GM23248 (cell line): ENCODE measurements at places on chromosomes 2 and 18.
A peak's percentile ranks its signal among the peaks of the same experiment; 100 is the strongest.

GRCh38 chr2:157431176-157431575 is 12.7 kb downstream of the CYTIP start:
- H3K4me3 ChIP-seq: no peak overlapping the region
- H3K27ac ChIP-seq: no peak overlapping the region
- DNase-seq: no peak
- 0 out of 2 replicates have a peak, but pooled peaks cover 9% of the 10 kb centered on the region for H3K27me3 ChIP-seq

DNA sequence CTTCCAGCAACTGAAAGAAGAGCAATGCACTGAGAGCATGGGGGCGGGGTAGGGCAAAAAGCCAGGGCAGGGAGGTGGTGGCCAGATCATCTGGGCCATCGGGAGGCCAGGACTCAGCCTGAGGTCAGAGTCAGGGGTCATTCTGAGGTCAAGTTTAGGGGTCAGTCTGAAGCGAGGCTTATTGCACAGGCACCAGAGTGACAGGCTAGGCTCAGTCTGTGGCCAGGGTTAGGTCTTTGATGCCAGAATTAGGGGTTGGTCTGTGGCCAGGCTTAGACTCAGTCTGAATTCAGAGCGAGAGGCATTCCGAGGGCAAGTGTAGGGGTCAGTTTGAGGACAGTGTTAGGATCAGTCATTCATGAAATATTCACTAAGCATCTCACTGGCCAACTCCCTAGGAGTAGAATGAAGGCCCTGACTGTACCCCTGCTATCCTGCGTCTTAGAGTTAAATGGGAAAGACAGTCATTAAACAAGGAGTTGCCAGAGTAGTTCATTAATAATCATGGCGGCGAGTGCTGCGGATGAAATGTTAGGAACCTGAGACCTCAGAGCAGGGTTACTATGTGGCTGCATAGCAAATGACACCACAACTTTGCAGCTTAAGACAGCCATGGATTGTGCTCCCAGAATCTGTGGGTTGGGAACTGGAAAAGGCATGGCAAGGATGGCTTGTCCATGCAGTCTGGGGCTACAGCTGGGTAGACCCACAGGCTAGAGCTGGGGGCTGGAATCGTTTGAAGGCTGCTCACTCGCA is 198.7 kb downstream of the CYP26B1 start:
- H3K36me3 ChIP-seq: no peaks in the 10 kb centered on the region
- peak; percentile 92 for DNase-seq

DNA sequence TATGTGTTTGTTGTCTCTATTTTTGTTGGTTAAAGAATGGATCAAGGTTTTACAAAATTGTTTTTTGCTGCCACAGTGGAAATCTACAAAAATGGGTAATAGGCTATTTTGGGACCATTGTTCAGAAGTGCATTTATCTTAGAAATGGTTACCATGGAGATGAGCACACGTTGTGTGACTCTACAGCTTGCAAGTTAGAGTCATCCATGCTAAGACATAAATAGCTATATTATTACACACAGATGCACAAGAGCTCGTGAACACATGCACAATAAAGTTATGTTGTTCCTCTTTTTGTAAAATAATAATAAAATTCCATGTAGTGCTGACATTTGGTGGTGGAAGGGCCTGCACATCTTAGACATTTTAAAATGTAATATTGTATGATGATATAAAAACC is 15.5 kb upstream of the DUSP19 start:
- no peak overlapping the region for H3K4me3 ChIP-seq
- H3K27ac ChIP-seq: no peak overlapping the region
- no peaks in the 10 kb centered on the region for H3K27me3 ChIP-seq
- peaks cover 13% of the 10 kb centered on the region for H3K4me1 ChIP-seq

DNA sequence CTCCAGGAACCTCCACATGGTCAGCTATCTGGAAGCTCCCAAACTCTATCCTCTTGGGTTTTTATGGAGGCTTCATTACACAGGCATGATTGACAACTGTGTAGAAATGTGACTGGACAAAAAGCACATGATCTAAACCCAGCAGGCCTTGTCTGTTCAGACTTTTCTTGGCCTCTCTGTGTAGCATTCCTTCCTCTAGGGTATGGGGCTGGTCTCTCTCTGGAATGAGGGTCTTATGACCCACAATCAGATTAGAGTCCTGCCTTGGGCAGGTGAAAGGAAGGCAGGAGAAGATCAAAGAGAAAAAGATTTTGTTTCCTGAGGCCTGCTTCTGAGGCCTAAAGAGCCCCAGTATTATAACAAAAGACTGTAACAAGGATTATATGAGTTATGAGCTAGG is 162.7 kb downstream of the SP3 start:
- peaks cover 3% of the 10 kb centered on the region; the same call in 1 of the 2 replicates for H3K27me3 ChIP-seq
- no peak for DNase-seq
- no peak overlapping the region for H3K27ac ChIP-seq
- no peak overlapping the region for H3K4me3 ChIP-seq

GRCh38 chr18:48227206-48227605 is 182.0 kb downstream of the ZBTB7C start:
- no peak overlapping the region for H3K4me3 ChIP-seq
- H3K4me1 ChIP-seq: no peaks in the 10 kb centered on the region

DNA sequence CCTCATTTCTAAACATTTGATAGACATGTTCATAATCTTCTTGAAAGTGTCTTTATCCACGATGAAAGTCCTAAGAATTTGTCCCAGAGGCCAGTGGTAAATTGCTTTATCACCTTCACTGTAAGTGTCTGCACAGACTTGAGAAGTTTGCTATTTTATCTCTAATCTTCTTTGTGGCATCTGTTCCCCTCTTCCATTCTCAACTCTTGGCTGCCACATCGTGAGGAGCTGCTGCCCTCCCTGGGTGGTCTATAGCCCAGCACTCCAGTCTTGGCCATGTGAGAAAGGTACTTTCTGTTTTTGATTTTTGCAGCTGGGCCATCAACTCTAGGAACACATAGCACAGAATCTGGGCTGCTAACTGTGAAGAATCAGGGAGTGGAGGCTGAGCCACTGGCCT is 45.5 kb downstream of the SLC14A2 start:
- DNase-seq: no peak
- no peak overlapping the region for H3K4me3 ChIP-seq
- no peaks in the 10 kb centered on the region for H3K27me3 ChIP-seq

DNA sequence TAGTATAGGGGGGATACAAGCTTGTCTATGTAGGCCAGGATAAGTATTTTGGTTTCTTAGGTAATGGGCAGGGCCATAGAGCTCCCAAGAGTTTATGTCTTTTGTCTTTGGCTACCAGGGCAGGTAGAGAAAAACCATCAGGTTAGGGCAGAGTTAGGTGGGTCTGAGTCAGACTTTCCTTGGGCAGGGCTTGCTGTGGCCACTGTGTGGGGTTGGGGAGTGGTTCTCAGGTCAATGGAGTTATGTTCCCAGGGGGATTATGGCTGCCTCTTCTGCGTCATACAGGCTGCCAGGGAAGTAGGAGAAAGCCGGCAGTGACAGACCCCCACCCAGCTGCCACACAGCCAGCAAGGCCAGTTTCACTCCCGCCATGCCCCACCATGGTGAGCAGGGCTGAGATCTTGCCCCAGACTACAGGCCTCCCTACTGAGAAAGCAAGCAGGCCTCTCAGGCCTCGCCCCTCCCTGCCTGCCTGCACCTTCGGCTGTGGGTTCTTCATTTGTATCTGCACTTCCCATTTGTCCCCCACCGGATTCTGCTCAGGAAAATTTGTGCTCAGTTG is 55.5 kb downstream of the RPIA start:
- no peak overlapping the region for H3K27ac ChIP-seq
- H3K4me1 ChIP-seq: no peaks in the 10 kb centered on the region
- peaks cover 15% of the 10 kb centered on the region; the same call in 1 of the 2 replicates for H3K36me3 ChIP-seq

DNA sequence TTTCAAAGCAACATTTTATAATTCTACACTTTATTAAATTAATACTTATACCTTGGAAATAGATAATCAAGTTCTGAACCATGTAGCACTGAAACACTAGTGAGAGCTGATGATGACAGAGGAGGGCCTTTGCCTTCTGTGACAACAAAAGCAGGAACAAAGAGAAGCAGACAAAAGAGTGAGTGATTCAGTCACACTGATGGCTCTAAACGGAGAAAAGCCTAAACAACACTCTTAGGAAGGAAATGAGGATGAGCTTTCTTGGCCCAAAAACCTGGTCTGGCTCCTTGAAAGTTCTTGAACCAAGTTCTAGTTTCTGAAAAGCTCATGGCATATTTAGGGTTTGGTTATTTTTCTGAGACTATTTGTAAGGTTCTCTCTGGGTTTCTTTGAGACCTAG is 271.9 kb downstream of the DPP10 start:
- no peaks in the 10 kb centered on the region for H3K36me3 ChIP-seq
- H3K27me3 ChIP-seq: no peaks in the 10 kb centered on the region
- no peaks in the 10 kb centered on the region for H3K4me1 ChIP-seq
- no peak overlapping the region for H3K4me3 ChIP-seq
- no peak for DNase-seq

DNA sequence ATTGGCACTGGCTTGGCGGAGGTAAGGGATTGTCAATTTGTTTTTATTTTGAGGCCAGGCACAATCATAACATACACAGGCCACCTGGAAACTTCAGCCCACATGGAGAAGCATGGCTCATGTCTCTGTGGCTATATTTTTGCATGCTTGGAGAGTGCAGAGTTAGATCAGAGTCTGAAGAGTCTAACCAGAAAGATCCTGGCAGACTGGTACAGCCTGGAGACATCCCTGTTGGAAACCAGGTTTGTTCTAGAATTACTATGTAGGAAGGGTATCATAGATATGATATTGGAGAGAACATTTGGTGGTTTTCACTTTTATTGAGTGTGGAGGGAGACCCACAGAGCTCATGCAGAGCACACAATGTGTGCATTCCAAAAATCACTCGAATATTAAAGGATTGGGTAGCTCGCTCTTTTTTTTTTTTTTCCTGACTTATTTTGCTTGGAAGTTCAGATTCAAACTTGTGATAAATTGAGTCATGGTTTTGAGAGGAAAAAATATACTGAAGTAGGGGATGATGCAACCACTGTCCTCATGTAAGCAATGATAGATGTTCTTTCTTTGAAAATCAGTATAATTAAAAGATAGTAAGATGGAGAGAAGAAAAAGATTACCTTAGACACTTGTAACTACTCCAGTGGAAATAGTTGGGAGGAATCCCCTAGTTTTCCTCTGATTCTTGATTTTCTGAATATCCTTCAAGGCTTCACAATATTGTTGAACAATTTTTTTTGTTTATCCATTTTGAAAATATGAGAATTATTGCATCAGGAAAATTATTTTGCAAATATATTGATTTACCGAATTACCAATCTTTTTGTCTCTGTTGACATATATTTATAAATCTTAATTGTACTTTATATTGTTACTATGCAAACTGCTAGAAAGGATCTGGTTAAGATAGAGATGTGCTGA is 185.7 kb upstream of the ZEB2 start:
- peaks cover 4% of the 10 kb centered on the region; the same call in 1 of the 2 replicates for H3K4me1 ChIP-seq
- no peaks in the 10 kb centered on the region for H3K27me3 ChIP-seq
- H3K27ac ChIP-seq: no peak overlapping the region
- H3K4me3 ChIP-seq: no peak overlapping the region
- H3K36me3 ChIP-seq: no peaks in the 10 kb centered on the region
- peak; percentile 56 for DNase-seq

DNA sequence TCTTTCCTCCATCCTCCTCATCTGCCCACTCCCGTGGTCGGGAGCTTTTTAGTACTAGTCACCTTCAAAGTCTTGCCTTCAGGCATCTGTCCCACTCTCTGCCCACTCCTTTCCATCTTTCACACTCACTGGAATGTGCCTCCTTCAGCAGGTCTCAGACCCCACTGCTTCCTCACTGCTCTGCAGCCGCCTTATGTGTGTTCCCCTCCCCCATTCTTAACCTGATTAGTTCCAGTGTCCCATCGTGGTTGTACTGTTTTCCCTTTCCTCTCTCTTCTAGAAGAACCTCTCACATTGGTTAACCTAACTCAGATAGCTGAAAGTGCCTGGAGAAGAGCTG is 3.0 kb downstream of the ARMC9 start:
- no peaks in the 10 kb centered on the region for H3K27me3 ChIP-seq
- peaks cover 25% of the 10 kb centered on the region for H3K4me1 ChIP-seq
- no peak overlapping the region for H3K27ac ChIP-seq
- no peaks in the 10 kb centered on the region for H3K36me3 ChIP-seq

GRCh38 chr2:139228276-139228675 is 448.1 kb upstream of the NXPH2 start:
- no peaks in the 10 kb centered on the region for H3K36me3 ChIP-seq
- H3K27ac ChIP-seq: no peak overlapping the region
- DNase-seq: no peak
- H3K27me3 ChIP-seq: no peaks in the 10 kb centered on the region; the same call in 1 of the 2 replicates
- no peak overlapping the region for H3K4me3 ChIP-seq

DNA sequence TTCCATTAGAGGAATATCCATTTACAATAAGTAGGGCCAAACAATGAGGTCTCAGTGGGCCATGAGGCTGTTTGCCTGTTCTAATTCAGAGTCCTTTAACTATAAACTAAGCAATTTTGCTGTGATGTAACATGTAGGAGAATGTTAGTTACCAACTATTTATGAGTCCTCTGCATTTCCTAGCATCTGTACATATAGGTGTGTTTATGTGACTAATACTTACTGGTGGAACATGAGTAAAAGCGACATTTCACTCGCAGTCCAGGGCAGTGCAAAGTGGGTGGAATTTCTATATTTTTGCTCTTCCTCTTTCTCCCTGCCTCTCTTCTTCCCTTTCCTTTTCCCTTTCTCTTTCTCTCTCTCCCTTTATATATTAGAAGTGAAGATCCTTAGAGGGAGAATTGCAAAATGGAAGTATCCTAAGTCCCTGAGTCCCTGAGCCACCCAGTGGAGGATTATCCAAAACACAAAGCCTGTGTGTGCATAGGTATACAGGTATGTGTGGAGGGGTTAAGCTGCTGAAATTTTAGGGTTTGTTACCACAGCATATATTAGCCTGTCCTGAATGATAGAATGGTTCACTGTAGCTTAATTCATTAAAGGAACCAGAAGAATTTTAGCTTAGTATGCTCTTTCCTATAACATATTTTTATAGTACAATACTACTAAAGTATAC is 487.0 kb upstream of the FANCL start:
- H3K4me3 ChIP-seq: no peak overlapping the region
- H3K36me3 ChIP-seq: no peaks in the 10 kb centered on the region
- H3K27ac ChIP-seq: no peak overlapping the region
- no peaks in the 10 kb centered on the region for H3K4me1 ChIP-seq
- DNase-seq: no peak

DNA sequence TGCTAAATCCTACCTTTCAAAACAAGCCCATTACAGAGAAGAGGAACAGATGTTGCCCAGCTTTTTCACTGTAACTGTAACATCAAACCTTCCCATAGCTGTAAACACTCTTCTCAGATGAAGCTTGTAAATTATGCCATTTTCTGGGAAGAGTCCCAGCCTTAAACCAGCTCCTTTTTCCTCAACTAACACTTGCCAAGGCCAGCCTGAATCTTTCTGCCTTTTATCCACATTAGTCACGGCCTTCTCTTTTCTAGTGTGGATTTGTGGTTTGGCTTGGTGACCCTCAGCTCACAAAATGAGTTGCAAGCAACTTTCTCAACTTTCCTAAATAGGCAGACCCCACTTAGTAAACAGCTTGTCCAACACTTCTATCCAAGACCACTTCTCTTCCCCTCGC is 90.2 kb downstream of the CABLES1 start:
- peak; percentile 96 for DNase-seq
- no peaks in the 10 kb centered on the region for H3K36me3 ChIP-seq
- H3K27me3 ChIP-seq: no peaks in the 10 kb centered on the region
- H3K4me3 ChIP-seq: no peak overlapping the region
- H3K27ac ChIP-seq: peak overlapping the region; percentile 92

GRCh38 chr2:30336084-30336483 is 104.8 kb downstream of the LBH start:
- no peak overlapping the region for H3K4me3 ChIP-seq
- DNase-seq: no peak
- no peak overlapping the region for H3K27ac ChIP-seq
- no peaks in the 10 kb centered on the region for H3K4me1 ChIP-seq

- no peaks in the 10 kb centered on the region for H3K4me1 ChIP-seq
- no peaks in the 10 kb centered on the region for H3K36me3 ChIP-seq
- no peaks in the 10 kb centered on the region for H3K27me3 ChIP-seq
- no peak overlapping the region for H3K4me3 ChIP-seq
- H3K27ac ChIP-seq: no peak overlapping the region
These were observed 53.0 kb downstream of the EIPR1 start for GRCh38 chr2:3324404-3325281.
